ENCODE measurements at places on chromosomes 3 and 15.

- DNase-seq: no peak
Observed at GRCh38 chr3:186380622-186381380, 18.8 kb upstream of the DGKG start.

DNA sequence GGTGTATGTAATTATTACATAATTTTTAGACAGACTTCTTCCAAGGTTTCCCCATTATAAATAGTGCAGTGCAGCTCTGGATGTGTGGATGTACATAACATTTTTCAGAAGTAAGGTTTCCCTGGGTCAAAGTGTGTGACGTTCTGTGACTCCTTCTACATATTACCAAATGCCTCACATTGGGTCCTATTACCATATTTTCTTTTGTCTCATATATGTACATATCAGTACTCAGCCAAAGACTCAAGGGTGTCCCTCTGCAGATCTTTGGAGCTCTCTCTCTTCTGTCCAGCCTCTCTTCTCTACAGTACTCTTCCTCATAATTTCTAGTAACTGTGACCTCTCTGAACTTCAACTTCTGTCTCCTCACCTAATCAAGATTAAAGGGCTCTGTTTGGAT is 31.3 kb upstream of the PEX5L start:
- DNase-seq: no peak

DNA sequence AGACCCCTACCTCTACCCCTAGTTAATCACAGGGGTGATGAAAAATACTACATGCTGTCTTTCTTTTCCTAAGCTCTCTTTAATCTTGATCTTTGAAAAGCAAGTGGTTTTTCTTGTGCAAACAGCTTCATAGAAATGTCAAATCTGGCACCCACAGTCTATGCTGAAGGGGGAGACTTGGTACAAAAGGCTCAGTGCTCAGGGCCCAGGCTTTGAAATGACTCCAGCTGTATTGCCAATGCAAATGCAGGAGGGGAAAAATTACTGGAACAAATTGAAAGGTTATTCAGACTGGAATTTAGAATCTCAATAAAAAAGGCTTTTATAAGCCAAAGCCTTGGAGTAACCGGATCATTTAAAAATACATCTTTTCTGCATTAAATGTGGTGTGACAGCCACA is 223.9 kb downstream of the LRTM1 start:
- DNase-seq: no peak

- no peak for DNase-seq
Observed at GRCh38 chr3:52121813-52122212, 32.4 kb downstream of the POC1A start.
